SW 1271 (cell line): ENCODE measurements at places on chromosomes 12 and 14.

- DNase-seq: no peak
Observed at GRCh38 chr12:126768517-126768916, 1498.5 kb upstream of the TMEM132C start.

DNA sequence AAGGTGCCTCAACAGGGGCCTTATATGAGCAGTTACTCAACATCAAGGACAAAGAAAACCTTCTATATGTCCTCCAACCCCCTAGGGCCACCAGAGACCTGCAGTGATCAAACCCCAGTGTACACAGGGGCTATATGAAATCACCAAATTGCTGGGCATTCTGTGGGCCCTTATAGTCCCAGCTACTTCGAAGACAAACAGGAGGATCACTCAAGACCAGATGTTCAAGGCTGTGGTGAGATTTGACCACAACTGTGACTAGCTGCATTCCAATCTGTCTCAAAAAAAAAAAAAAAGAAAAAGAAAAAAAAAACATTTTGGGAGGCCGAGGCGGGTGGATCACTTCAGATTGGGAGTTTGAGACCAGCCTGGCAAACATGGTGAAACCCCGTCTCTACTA lies 51.0 kb upstream of the PRB2 start:
- DNase-seq: no peak

DNA sequence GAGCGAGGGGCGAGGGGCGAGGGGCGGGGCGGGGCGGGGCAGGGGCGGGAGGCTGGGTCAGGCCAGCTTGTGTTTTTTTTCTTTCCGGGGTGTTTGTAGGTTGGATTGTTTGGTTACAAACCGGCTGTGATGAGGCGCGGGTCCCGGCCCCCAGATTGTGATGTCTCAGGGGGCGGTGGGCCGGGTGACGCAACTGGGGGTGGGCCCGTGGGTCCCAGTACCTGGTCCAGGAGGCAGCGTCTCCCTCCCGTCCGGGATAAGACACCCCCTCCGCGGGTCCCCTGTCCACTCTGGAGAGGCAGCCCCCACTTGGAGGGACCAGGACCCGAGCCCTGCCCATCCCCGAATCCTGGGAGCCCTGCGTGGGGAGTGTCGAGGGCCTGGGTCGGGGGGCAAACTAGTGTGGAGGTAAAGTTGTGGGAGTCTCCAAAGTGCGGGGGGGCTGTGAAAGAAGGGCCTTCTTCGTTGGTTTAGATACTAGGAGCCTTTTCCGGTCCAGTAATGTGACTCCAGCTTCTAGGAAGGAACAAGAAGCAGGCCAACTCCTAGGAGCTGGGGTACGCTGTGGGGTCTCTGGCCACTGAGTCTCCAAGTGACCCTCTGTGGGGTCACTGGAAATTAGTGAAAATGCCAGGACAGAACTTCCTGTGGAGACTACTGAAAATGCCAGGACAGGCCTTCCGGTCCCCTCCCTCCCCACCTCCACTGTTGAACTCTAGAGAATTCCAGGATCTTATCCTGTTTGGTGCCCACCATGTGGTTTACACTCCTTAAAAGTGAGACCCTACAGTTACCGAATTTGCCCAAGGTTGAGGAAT lies 579 bp upstream of the CLMN start:
- DNase-seq: no peak

DNA sequence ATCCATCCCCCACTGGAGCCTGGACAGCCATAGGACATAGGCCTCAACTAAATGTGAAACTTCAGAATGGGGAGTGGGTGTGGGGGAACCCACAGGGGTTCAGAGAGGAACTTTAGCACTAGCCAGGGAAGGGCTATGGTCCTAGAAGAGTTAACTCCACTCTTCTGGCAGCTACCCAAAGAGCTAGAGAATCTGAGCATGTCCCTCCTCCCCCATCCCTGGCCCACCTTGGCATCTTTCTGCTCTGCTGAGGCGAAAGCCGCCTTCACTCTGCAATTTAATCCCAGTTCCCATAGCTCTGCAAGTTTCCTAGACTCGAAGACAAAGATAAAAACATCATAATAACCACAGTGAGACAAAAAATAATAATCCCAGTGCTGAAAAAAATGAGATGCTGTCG lies 214.7 kb upstream of the RTL1 start:
- DNase-seq: no peak

DNA sequence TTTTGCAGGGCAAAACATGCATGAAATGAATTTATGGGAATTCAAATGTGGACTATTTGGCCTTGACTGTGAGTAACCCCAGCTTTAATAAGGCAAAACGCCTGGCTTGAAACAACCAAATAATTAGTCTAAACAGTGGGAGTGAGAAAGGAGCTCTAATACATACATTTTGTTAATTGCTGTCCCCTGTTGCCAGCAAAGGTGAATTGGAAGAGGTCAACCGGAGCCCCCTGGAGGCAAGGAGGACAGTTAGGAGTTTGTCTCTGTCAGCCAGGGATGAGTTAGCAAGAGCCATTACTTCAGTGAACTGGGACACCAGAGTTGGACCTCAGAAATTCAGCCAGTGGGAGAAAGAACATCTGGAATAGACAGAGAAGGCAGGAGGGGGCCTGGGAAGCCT lies 17.4 kb downstream of the KRT76 start:
- DNase-seq: no peak

GRCh38 chr12:1533205-1533601 lies 61.2 kb downstream of the FBXL14 start:
- no peak for DNase-seq

- DNase-seq: no peak
Observed at GRCh38 chr12:23950775-23951451, 1.4 kb upstream of the SOX5 start.

GRCh38 chr12:123040106-123040505 lies 59.6 kb downstream of the ARL6IP4 start:
- no peak for DNase-seq

DNA sequence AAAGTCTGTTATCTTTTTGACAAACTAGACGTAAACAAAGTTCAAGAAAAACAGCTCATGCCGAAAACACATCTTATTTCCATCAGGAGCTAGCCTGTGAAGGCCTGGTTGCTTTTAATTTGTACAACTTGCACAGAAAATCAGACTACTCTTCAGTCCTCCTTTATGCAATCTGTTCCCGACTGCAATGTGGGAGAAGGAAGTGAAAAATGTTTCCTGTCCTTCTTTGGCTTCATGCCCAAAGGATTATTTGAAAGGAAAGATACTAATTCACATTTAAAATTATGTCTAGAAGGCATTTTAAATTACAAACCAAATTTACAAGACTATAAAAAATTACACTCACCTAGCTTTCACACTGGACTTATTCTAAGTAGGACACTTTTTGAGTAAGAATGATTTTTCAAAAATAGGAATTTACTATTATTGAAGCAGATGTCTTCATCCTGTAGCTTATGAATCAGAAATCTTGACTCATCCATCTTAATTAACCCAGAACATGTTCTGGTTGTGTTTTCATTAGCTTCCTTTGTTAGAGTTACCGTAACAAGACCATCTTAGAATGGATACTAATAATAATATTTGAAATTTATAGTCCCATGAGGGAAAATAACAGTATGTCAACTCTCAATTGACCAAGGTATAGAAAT lies 272.6 kb downstream of the PRKD1 start:
- no peak for DNase-seq
